ENCODE measurements at places on chromosomes 6 and 20.

DNA sequence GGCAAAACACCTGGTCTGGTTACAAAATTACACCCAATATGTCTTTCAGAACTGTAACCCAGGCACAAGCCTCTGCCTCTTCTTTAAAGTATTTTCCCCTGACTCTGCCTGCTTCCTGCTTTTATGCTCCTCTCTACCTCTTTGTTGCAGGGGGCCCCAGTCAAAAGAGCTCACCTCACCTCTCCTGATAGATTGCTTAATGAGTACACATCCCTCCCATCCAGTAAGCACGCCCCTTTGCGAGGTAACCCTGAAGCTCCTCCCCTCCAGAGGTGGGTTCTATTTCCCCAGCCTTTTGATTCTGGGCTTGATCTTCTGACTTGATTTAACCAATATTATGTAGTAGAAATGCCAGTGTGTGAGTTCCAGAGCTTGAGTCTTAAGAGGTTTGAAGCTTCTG is 56.6 kb upstream of the EYA2 start:
- no peak for DNase-seq

- no peak for DNase-seq
Measured at GRCh38 chr6:125987026-125987617, 782 bp downstream of the TRMT11 start.

DNA sequence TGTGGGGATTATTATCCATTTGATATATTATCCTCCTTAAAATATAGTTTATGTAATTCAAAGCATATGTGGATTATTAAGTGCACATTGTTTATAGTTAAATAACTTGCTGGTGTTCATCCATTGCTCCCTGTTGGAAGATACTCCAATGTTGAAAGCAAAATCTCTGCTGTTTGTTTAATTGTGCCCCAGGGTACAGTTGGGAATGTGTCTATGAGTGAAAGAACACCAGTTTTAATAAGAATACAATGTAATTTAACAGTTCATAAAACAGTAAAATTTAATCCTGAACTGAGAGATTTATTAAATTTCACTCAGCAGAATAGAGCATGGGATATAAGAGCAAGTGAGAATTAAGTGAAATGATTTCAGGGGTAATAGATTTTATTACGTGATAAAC is 364.9 kb downstream of the GRIK2 start:
- DNase-seq: no peak

- DNase-seq: no peak
Measured at GRCh38 chr6:108684771-108685329, 124.1 kb downstream of the FOXO3 start.

DNA sequence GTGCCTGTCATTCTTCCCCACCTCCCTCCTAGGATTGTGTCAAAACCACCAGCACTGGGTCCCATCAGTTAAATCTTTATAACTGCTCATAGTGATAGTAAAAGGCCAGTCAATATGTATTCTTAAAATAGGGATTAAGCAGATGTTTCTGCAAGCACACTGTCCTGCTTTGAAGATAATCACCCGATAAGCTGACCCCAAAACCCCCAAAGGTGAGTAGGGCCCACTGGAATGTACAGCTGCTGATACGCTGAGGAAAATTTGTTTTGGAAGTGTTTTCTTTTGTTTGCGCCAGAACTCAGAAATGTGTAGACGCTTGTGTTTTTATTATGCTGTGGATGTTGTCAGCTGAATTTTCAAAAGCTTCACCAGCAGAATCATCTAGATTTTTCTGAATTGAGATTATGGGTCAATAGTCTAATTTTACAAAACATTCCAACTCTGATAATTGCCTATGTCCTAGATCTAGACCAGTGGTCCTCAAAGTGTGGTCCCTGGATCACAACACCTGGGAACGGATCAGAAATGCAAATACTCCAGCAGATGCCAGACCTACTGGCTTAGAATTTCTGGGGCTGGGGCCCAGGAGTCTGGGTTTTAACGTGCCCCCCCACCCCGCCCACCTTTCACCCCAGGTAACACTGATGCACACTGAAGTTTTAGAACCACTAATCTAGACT is 11.4 kb downstream of the BFSP1 start:
- no peak for DNase-seq

DNA sequence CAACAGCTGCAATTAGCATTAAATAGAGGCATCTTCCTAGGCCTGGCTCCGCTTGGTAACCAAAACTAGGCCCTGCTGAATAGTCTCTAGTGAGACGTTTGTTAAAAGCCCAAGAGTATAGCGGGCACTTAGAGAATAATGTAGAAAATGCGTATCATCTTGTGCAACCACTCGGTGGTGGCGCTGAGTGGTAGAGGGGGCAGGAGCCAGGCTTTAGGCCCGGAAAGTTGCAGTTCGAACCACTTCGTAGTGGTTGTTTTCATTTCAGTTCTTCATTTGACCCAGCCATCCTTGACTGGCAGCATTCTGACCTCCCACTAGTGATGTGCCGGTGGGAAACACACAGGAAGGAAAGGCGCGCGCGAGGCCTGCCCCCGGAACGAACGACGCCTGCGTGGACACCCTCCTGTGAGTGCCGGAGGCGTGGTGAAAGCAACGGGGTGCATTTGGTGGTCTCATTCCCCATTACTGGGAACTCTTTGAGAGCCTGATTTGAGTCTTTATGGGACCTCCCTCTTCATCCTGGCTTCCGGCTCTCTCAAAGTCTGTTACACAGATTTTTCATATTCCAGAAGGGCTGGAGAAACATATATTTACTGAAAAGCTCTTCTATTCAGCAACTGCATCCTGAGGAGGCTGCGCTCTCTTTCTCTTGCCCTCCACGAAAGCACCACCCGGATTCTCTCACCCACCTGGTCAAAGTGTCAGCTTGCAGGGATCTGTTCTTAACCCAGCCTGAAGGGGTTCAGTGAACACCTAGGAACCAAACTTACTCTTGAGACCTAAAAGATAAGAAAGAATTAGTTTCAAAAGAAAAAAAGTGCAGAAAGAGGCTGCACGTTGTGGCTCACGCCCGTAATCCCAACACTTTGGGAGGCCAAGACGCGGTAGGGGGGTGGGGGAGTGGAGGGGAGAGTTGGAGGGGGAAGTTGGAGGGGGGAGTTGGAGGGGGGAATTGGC is 18.2 kb downstream of the GPX5 start:
- no peak for DNase-seq

GRCh38 chr6:15073344-15073789 is 172.5 kb upstream of the JARID2 start:
- no peak for DNase-seq

- DNase-seq: no peak
Measured at GRCh38 chr6:65545920-65546319, 161.1 kb downstream of the EYS start.

DNA sequence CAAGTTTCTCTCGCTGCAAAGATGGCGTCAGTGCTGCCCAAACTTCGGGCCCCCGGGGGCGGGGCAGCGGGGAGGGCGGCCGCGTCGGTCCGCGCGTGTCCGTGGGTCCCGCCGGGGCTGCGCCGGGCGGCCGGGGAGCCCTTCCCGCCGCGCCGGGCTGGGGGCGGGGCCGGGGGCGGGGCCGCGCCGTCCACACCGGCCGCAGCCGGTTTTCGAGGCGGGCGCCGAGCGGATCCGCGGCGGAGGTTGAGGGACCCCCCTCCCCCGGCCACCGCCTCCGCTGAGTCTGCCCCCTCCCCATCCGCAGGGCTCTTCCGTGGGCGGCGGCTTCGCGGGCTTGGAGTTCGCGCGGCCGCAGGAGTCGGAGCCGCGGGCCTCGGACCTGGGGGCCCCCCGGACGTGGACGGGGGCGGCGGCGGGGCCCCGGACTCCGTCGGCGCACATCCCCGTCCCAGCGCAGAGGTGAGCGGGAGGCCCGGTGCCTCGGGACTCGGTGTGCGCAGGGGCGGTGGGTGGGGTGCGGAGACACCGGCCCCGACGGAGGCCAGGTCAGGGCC is 572 bp downstream of the SLC2A4RG start:
- DNase-seq: peak; percentile 42

DNA sequence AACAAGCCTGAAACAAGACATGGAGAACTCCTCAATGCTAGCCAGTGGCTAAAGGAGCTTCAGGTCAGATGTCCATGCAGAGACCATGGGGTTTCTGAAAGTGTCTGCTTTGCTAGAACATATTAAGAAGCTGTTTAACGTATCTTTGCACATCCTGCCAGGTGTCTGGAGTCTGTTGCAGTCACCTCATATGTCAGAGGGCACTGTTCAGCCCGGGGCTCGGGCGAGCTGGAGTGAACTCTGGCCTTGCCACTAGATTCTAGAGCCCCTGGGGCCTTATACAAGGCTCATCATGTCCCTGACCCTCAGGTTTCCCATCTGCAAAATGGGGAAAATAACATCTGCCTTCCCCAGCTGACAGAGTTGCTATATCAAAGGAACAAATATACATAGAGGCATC is 59.0 kb downstream of the PRDM1 start:
- no peak for DNase-seq

GRCh38 chr20:52219441-52219840 is 27.9 kb upstream of the ZFP64 start:
- no peak for DNase-seq

GRCh38 chr20:44909872-44910689 is at the start of gene PABPC1L:
Gene PABPC1L, plus strand, starts transcription at chr20:44910060. Its CDS starts 84 bp downstream, at chr20:44910144.
- DNase-seq: peak; percentile 71

GRCh38 chr20:36974660-36975059 is 23.2 kb upstream of the SAMHD1 start:
- DNase-seq: no peak

- no peak for DNase-seq
Measured at GRCh38 chr6:31776485-31776988, 591 bp downstream of the VWA7 start.

DNA sequence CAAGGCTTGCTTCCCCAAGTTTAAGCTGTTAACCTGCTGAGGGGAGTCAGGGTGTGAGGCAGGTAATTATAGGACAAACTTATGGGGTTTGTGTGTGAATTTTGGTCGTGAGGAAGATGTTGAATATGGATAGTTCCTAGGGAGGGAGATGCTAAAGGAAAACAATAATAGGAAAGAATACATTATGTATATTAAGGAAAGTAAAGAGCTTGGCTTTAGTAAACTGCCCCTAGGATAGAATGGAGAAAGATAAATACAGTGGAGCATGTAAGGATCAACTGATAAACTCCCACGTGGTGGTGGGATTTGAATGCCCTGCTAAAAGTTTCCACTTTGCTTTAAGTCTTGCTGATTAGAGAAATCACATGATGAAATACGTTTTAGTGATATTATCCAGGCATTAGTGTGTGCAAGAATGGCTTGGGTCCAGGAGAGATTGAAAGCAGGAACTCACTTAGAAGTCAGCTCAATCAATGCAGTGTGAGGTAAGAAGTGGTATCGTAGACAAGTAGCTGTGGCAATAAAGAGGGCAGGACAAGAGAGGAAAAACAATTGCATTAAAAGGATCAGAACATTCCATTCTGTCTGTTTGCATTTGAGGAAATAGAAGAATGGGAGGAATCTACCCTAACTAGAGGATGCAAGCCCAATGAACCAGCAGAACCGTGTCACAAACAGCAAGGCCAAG is 52.5 kb downstream of the RPS12 start:
- no peak for DNase-seq

DNA sequence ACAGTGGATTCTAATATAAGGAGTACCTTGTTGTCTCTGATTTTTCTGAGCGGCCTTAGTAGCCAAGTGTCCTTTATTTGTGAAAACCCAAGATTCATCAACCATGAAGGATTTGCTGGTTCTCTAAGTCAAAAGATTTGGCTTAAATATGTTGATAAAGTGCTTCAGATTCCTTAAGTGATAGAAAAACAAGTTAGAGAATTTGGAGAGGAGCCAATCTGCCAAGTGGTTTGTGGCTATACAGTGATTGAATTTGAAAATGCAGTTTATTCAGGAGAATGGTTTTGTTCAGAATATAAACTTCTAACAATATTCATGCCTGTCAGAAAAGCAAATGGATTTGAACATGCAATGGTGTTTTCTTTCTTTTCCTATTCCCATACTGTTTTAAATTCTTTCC is 54.8 kb downstream of the CAP2 start:
- no peak for DNase-seq

DNA sequence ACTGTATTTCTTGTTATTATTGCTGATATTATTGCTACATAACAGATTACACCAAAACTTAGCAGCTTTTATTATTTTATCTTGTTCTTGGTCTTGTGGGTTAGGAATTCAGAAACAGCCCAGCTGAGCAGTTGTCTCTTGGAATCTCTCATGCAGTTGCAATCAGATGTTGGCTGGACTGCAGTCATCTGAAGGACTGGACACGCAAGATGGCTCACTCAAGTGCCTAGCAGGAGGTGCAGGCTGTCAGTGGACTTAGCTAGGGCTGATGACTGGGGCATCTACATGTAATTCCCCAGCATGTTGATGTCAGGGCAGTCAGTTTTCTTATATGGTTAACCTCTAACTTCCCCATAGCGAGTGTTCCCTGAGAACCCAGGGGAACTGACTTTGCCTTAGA is 128.6 kb upstream of the PLCB4 start:
- no peak for DNase-seq

DNA sequence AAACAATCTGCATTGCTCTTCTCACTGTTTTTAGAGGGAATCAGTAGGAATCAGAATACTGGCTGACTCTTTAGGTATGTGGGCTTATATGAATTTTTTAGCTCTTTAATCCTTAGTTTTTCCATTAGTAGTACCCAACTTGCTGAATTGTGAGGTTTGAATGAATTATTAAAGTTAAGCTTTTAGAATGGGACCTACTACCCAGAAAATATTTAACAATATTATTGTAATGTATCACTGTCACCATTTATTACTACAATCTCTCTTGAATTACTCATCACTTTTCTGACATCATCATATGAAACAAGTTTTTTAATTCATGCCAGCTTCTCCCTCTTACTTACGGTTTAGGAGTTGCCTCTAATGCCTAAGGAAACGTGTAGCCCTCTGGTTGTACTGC is 212.7 kb downstream of the BCKDHB start:
- no peak for DNase-seq

DNA sequence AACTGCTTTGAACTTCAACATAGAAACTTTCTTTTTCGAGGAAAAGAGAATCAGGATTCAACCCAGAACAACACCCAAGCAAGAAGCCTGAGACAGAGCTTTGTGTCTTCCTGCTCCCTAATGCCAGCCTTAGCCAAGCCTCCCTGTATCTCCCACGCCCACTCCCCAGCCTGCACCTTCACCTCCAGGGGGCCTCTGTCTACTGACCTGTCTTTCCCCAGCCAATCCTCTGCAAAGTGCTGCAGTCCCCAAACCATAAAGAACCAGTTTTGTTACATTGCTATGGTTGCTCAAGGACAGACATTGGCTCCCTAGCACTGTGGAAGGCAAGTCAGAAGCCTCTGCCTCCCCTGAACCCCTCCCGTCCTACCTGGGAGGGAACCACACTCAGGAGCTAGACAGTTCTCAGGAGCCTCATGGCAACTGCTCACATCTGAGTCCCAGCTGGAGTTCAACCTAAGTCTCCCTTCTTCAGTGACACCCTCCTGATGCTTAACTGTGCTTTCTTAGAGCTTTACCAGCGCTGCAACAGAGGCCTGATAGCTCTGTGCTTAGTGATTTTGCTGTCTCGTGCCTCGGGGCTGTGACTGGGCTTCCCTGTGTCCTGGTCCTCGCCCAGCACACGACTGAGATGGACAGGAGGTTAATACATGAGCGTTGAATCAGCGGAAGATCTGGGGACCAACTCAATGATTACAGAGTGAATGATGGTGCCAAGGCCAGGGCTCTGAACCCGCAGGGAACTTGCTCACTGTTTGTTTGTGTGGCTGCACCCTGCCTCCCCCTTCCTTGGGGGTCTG is 101.5 kb upstream of the DUSP22 start:
- no peak for DNase-seq

Measured in activated gamma-delta T cell treated with Interleukin-2 at 50 U/mL for 16 hours (primary cell).